ENCODE measurements at places on chromosomes 1 and 21. TPM values are rescaled to one million over a fixed set of nuclear protein-coding genes. Genes with fewer than 3 reads are reported as not detected.

AADACL4 gene
- total RNA-seq, result not detected

OR2M4 gene
- total RNA-seq, result not detected

RNF19B gene
- 19.7 TPM for total RNA-seq

PLA2G5 gene
- total RNA-seq, result 2.9 TPM

LRRC71 gene
- total RNA-seq, result 0.59 TPM

DNA sequence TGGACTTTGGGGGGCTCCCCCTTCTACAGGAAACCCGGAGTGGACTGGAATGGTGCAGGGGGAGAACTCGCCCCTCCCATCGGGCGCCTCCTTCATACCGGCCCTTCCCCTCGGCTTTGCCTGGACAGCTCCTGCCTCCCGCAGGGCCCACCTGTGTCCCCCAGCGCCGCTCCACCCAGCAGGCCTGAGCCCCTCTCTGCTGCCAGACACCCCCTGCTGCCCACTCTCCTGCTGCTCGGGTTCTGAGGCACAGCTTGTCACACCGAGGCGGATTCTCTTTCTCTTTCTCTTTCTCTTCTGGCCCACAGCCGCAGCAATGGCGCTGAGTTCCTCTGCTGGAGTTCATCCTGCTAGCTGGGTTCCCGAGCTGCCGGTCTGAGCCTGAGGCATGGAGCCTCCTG lies at the start of gene TNFRSF14:
Gene TNFRSF14 (plus strand): TSS at position 95 of the 401 bp plus-strand sequence. CDS start 294 bp downstream, at position 389.
- peak; percentile 98 for DNase-seq

- peak; percentile 92 for DNase-seq
Measured at GRCh38 chr21:45957981-45958600, 23.5 kb upstream of the COL6A1 start.

- peak; percentile 83 for DNase-seq
Measured at GRCh38 chr1:15459771-15460707, 3.5 kb downstream of the CELA2A start.

DNA sequence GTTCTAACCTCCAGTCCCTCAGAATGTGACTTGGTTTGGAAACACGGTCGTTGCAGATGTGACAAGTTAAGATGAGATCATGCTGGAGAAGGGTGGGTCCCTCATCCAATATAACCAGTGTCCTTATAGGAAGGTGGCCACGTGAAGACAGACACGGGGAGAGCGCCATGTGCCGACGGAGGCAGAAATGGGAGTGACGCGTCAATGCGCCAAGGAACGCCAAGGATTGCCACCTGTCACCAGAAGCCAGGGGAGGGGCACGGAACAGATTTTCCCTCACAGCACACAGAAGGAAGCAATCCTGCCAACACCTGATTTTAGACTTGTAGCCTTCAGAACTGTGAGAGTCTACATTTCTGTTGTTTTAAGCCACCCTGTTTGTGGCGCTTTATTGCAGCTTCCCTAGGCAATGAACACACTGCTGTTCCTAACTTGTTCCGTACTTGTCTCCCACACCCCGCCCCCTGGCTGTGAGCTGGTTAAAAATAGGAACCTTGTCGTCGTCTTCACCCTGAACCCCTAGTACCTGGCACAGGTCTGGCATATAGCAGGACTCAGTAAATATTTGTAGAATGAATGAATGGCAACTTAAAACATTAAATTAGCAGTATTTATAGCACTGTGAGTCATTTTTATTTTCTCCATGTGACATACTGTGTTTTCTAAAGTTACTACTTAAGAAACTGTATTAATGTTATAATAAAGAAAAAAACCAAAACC lies 14.2 kb downstream of the RIMS3 start:
- DNase-seq, result peak; percentile 47

GRCh38 chr1:113946678-113947387 lies 17.7 kb downstream of the HIPK1 start:
- no peak for DNase-seq

GRCh38 chr1:64745986-64746940 lies 1.4 kb downstream of the RAVER2 start:
- DNase-seq, result no peak

DNA sequence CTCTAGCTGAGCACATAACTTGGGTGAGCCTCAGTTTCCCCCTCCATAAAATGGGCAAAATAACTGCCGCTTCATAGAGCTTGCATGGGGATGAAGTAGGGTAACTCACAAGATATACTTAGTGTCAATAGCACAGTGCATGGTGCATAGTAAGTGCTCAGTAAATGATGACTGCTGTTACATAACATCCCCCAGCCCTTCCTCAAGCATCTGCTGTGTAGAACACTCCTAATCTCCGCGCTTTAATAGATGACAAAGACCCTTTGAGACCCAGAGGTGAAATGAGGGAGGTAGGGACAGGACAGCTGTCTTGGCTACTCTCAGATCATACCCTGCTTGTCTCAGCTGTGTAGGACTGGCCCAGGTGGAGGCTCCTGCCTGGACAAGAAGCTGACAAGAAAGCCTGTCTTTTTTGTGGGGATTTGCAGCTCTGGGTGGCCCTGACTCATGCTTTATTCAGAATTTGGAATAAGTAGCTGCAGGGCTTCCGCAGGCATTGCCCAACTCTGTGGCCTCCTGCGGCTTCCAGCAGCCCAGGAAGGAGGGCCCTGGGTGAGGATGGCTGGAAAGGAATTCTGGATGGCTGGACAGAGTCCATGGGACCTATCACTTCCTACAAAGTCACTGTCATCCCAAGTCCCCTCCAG lies 20.7 kb upstream of the PADI4 start:
- DNase-seq, result peak; percentile 90

DNA sequence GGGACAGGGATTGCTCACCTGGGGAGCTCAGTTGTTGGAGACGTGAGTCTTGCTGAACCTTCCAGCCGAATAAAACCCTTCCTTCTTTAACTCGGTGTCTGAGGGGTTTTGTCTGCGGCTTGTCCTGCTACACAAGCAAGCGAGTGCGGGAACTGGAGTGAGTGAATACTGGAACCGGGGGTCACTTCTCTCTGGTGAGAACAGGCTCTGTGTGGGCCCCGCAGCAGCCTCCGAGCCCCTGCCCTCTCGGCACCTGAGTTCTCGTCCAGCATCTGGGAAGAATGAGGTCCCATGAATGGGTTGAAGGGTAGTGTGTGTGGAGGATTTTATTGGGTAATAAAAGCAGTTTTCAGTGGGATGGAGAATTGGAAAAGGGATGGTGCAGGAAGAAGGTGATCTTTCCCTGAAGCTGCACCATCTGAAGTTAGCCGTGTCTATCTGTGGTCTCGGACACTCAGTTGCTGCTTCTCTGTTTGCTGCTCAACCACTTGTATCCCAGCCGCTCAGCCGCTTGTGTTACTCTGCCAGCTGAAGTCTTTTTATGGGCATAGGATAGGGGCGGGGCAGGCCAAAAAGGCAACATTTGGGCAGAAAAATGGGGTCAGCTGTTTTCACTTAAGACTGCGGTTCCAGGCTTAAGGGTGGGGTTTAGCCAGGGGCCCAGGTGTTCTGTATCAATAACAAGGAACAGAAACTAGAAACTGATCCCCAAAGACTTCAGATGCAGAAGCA lies 450.6 kb upstream of the CAMK1G start:
- DNase-seq, result no peak

DNA sequence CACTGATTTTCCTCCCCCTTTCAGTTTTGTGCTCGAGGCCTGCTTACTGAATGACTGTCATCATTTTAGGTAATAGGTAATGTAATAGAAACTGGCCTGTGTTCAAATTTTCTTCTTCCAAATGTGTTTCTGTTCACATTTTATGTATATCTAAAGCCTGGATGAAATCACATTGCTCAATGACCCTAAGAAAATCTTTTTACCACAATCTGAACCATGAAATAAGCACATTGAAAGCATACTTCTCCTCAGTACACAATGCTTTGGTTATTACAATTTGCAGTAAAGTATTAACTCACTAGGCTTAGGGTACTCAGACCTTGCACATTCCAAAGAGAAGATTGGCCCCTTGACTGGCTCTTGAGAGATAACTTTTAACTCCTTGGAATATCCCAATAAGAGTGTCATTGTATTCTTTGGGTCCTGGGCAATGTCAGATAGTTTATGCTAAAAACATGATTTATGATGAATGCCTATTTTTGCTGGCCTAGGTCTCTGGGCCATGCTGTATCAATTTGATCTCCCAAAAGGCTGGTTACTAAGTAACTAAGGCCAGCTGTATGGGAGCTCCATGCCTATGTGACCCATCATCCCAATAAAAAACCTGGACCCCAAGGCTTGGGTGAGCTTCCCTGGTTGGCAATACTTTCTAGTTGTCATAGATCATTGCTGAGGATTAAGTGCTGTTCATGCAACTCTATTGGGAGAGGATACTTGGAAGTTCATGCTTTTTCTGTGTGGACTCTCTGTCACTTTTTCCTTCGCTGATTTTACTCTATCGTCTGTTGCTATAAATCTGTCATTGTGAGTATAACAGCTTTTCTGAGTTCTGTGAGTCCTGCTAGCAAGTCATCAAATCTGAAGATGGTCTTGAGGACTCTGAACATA lies 293.9 kb downstream of the GRIK1 start:
- no peak for DNase-seq

Data from osteoblast (primary cell).